ENCODE measurements at places on chromosomes 5 and 9.

DNA sequence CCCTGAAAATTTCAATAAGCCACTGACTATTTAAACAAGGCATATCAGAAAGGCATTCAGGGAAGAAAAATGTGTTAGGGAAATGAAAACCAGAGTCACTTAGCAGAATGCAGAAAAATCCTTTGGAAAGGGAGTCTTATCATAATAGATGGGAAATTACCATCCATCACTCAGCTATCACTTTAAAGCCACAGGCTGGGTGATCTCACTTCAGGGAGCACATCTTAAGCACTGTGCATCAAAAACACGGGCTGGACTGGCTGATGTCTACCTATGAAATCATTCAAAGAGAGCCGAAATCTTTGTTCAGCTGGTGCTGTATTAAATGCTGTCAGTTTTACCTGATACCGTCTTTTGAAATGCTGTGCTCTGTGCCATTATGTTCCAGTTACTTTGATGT lies 73.5 kb downstream of the C9orf57 start:
- no peak for DNase-seq

DNA sequence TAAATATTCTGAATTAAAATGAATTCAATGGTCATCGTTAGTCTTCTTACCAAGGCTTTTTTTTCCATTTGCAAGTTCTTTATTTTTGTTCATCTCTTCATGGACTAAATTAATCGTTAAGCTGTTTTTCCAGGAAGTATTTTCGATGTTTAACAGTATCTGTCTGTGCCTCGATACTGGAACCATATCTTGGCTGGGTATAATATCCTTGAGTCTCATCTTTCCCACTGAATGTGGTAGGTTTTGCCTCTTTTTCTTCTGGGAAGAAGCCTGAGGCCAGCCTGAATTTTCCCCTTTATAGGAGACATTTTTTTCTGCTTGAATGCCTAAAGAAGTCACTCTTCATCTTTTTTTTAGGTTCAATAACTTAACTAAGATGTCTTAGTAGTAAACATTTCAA lies 4.0 kb upstream of the SEPTIN8 start:
- no peak for DNase-seq

GRCh38 chr5:35003018-35003957 lies 44.5 kb downstream of the AGXT2 start:
- peak; percentile 60 for DNase-seq

DNA sequence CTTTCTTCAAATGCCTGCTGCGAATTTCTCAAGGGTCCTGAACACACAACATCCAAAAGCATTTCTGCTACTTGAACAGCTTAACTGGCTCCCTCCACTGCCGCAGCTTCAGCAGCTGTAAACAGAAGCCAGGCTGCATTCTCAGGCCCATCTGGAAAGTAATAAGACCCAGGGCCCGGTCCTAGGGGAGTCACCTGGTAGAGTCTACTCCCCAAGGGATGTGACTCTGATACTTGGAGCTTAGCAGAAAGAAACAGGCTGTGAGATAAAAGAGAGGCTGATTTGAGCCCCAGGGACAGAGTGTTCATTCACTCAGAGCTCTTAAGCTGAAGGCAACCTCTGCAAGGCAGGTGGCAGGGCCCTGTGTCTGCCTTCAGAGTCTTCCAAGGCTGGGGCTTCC lies 356.8 kb downstream of the SPOCK1 start:
- no peak for DNase-seq

DNA sequence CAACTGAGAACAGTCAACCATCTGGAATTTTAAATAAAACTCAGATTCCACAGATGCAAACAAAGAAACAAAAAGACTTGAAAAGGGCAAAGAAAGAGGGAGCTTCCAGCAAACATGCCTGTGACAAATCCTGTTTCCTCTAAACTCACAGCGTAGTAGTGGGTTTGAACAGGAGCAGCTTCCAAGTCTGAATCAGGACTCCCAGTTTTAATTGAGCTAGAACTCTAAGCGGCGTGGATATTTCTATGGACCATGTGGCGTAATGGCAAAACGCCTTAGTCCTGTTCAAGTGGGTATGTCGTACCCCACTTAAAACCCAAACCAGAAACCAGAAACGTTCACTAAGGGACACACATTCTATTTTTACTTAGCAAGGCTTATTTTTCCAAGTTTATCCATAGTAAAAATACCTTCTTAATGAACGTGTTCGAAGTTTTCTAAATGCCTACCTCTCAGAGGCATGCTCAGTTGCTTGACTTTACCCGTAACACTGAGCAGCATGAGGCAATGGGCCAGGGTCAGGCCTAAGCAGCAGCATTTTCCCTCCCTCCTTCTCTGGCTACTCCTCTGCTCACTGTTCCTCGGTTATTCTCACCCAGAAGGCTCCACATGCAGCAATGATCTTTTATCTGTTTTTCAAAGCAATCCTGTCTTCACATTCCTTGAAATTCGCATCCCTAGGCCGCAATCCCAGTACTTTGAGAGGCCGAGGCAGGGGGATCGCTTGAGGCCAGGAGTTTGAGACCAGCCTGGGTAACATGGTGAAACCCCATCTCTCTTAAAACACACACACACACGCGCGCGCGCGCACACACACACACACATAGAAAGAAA lies 77.9 kb downstream of the FNBP1 start:
- DNase-seq: no peak

GRCh38 chr9:3173374-3173773 lies 329.5 kb upstream of the PUM3 start:
- DNase-seq: no peak

DNA sequence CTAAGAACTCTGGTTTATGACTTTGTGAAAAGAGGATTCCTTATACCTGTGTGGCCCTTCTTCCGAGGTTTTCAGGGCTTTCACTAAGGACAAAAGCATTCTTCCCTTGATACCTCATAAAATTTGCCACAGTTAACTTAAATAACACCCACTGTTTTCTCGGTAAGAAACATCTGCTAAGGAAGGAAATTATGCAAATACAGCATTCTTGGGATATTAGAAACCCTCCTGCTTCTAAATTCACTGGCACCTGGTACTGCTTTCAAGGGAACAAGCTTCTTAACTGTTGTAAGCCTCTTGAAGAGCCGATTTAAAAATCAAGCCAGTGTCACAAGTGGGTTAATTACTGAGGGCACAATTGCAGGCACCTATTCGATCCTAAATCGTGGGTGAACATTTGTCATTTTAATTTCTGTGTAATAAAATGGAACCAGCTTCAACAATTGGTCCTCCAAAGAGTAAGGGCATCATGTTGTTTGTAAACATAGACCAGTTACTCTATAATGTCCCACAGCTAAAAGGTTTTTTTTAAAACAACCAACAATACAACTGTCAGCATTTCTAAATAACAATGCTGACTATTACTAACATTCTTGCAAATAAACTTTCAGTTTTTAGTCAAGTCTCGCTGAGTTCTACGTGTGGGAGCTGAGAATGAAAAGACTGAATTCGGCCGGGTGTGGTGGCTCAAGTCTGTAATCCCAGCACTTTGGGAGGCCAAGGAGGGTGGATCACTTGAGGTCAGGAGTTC lies 26.6 kb downstream of the AK3 start:
- DNase-seq: no peak

DNA sequence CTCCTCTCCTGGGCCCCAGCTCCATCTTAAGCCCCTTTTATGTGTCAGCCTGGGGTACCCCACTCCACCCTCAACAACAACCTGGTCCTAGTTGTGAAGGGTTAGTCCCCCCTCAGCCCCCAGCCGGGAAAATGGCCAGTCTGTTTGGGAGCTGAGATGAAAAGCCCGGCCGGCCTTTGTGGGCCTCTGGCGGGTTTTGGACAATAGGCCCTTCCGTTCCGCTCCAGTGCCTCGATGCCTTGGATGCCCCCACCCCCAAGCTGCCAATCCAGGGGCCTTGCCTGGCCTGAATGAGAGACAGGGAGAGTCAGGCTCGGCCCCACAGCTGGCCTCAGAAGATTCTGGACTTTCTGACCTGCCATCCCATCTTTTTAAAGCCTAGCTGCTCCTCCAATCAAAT lies 9.2 kb downstream of the CNTFR start:
- DNase-seq: no peak

- DNase-seq: peak; percentile 14
These were observed 31.5 kb upstream of the ZFAND5 start for GRCh38 chr9:72396247-72397091.

GRCh38 chr5:142902186-142902965 lies 132.2 kb downstream of the ARHGAP26 start:
- no peak for DNase-seq

DNA sequence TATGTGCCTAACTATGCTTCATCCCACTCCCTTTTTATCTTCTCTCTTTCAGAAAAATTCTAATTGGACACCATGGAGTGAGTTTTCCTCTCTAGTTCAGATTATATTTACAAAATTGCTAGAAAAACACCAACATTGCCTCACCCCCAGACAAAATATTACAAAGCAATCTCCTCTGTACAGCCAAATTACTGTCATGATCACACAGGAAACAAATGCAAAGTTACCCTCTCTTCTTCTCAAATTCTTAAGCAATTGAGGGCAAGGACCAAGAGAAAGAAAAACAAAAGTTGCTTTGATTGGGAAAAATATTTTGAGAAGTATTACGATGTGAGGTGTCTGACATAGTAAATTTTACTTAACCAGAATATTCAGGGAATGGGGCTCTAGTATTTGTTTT lies 30.8 kb upstream of the ABCA1 start:
- DNase-seq: no peak

- DNase-seq: peak; percentile 38
These were observed 172.3 kb downstream of the GNA14 start for GRCh38 chr9:77475641-77476473.

DNA sequence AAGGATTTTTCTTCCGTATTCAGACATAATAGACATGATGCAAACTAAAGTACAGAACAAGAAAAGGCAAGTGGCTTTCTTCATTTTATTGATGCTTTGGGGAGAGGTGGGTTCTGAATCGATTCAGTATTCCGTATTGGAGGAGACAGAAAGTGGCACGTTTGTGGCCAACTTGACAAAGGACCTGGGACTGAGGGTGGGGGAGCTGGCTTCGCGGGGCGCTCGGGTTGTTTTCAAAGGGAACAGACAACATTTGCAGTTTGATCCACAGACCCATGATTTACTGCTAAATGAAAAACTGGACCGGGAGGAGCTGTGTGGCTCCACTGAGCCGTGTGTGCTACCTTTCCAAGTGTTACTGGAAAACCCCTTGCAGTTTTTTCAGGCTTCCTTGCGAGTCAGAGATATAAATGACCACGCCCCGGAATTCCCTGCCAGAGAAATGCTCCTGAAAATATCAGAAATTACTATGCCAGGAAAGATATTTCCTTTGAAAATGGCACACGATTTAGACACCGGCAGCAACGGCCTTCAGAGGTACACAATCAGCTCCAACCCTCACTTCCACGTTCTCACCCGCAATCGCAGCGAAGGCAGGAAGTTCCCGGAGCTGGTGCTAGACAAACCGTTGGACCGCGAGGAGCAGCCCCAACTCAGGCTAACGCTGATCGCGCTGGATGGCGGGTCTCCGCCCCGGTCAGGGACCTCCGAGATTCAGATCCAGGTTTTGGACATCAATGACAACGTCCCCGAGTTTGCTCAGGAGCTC lies 551 bp downstream of the PCDHB6 start:
- DNase-seq: no peak

DNA sequence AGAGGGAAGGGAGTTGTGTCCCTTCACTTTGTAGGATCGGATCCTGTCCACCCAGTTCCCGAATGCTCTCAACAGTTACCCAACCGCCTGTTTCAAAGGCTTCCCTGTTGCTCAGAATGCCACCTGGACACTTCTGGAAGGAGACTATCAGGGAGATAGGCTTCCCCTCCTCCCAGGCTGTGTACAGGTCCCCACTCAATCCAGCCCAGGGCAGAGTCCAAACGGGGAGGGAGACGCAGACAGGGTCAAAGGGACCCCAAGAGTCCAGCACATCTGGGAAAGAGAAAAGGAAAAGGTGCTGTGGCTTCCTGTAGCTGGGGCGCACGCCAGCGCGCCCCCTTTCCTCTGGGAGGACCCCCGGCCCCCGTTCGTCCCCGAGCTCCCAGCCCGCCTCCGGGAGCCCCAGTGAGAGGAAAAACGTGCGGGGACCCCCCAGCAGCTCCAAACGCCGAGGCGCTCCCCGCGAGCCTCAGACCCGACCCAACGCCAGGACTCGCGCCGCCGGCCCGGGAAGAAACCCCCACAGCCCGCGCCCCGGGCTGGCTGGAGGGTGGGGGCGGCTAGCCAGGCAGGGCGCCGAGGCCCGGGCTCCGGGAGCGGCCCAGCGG lies 640 bp downstream of the SURF4 start:
- no peak for DNase-seq

- DNase-seq: no peak
These were observed 470.5 kb downstream of the PLK2 start for GRCh38 chr5:57989378-57989777.

DNA sequence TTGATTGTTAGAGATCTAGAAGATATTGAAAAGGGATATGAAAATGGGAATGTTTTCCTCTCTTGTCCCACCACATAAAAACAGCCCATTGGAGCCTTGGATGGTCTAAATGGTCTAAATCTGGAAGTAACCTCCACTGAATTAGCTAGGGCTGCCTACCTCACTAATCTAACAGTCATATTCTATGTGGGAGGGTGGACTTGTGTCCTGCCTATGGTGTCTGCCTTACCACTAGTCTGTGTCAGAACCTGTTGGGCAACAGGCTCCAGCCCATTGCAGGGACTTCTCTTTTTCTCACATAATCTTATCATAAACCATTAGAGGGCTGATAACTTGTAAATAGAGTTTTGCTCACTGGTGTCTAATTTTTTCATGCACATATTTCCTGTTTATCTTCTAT lies 548.8 kb upstream of the CDH18 start:
- no peak for DNase-seq

DNA sequence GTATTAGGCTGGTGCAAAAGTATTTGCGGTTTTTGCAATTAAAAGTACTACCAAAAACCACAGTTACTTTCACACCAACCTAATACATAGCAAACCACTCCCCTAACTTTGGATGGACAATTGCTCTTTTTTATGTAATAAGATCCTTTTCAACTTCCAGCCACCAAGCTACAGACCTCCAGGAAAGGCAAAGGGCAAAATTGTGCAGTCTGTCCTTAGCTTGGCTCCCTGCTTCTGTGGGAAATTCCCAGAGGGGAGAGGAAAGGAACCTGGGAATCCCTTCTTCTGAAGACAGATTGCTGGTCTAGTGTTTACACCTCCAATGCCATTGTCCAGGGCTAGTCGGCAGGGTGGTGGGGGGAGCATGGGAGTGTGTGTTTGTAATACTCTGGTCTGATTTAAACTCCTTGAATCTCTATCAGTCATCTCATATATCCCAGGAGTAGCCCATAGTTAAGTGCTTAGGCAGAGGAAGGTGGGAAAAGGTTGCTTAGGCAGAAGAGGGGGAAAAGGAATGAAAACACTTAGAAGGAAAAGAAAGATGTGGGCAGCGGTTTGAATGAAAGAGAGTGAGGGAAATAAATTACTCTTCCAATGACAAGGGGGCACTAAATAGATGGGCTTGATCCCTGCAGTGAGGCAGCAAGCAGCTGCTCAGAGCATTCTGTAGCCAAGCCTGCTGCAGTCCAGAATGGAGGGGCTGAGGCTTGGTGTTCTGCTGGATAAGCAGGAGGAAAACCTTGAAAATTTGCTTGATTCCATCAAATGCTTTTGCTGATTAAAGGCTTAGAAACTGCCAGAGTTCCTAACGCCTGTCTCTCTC lies 86.9 kb upstream of the MAP1B start:
- no peak for DNase-seq
